ACHN (cell line): ENCODE measurements at places on chromosomes 6 and 20.

DNA sequence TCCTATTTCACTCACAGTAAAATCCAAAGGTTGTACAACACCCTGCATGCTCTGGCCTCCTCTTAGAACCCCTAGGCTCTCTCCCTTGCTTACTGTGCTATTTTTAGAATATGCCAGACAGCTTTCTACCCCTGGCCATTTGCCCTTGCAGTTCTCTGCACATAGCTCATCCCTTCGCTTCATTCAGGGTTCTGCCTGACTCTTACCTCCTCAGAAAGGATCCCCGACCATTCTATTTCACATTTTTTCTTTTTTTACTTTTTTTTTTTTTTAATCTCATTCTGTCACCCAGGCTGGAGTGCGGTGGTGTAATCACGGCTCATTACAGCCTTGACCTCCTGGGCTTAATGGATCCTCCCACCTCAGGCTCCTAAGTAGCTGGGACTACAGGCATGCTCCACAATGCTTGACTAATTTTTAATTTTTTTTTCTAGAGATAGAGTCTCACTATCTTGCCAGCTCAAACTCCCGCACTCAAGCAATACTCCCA lies 33.6 kb downstream of the COMMD7 start:
- DNase-seq, result no peak

DNA sequence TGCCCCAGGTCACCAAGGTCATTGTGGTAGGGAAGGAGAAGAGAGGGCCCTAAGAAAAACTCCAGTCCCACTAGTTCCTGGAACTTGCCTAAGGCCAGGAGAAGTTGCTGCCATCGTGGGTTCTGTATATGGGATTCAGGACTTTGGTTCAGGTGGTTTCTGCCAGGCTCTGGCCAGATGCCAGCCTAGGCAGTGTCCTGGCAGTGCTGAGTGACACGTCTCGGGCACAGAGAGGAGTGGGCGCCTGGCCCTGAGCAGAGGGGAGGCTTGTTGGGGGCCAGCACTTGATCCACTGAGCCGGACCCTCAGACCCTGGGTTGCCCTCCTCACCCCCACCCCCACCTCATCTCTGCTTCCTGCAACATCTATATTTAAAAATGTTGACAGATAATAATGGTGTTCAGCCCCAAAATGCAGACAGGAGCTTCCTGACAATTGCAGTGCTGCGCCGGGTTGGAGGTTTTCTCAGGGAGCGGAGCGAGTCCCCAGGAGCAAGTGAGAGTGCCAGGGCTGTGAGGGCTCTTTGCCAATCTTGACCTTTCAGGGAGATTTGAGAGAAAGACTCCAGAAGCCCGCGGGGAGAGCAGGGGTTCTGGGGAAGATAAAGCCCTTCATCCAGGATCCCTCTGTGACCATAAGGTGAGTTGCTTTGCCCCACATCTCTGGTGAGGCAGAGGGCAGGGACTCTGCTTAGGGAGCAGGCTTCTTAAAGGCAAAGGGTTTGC lies 71.9 kb downstream of the PHACTR3 start:
- no peak for DNase-seq

- DNase-seq, result no peak
Observed at GRCh38 chr6:149580880-149581279, 14.7 kb downstream of the GINM1 start.

DNA sequence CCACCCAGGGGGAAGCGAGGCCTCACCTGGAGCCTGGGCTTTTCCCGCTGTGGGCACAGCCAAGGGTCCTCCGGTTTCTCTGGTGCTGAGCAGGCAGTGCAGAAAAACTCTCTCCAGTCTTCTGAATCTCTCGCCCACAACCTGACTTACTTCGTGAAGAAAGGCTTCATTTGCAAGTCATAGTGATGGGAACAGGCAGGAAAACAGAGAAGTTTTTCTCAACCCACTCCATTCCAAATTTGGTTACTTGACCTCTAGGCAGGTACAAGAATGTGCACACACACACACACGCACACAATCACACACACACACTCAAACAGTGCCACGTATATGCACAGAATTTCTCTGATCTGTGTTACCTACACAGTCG lies 524.5 kb downstream of the CD83 start:
- no peak for DNase-seq

DNA sequence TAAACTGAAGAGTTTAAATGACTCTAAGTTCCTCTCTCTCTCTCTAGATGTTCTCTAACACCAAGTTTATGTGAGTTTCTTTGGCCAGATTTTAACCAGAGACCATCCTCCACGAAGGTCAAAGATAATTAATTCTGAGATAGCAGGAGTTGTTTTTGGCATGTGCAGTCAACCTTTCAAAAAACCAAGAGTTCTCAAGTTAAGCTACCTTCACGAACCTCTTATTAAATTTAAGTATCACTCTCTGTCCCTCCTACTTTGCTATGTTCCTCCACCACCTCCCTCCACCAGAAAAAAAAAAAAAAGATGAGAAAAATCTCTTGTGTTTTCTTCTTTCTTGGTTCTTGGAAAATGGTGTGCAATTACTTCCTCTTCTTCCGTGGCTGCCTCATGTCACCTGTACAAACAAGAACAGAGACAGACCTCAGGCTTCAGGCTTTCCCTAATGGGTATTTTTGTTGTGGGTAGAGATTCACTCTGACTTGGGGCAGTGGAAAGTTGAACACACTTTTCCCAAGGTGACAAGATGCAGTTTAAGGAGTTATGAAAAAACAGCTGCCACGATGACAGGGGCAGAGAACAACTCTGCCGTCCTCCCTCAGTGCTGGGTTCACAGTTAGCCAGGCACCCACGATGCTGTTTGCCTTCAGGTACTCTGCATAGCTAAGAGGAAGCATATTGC lies 64.3 kb downstream of the ADTRP start:
- no peak for DNase-seq

DNA sequence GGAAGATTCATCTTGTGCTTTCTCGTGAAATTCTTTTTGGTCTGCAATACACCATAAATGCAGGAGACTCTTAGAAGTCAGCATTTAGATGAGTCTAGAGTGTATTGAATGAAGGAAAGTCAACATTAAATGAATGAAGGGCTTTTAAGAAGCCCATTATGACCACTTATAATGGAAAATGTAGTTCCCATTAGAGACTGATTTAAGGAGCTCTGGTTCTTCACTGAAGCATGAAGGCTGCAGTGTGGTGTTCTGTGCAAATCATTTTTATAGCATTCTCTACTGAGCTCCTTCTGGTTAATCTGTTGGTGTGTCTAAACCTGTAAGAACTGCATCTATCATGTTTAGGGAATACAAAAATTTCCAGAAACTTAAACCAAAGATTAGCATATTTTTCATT lies 19.7 kb downstream of the NCOA7 start:
- DNase-seq, result no peak

DNA sequence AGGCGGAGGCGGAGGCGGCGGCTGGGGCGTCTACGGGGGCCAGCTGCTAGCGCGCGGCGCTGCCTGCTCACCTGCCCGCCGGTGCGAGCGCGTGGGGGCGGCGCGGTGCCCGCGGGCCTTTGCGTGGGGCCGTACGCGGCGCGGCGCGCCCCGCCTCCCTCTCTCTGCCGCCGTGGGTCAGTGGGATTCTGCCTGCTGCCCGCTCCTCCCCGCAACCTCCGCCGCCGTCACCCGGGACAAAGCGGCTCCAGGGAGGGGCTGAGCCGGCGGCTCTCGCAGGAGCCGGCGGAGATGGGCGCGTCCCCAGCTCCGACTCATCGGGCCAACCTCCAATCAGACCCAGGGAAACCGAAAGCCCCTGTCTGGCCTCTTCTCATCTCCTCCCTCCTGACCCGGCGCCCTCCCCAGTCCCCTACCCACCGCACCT lies at the start of gene RCAN2:
Gene RCAN2, minus strand, starts transcription at position 249 of the 427 bp plus-strand sequence.
- peak; percentile 43 for DNase-seq

DNA sequence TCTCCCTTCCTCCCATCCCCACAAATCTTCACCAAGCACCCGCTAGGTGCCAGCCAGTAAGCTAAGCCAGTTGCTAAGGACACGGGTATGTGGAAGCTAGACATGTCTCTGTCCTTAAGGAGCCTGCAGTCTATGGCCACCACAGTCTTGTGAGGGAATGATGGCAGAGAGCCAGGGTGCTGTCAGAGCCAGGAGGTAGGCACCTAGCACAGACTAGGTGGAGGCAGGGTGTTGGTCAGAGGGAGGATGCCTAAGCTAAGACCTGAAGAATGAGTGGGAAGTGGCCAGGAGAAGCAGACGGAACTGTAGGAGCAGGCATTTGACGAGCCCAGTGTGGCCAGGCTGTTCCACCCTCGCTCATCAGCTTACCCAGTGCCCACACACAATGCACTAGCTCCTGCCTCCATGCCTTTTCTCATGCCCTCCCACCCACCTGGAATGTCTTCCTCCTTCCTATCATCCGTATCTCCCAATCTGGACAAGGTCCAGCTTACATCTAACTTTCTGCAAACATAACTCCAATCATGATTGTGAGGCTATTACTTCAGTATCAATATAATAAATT lies 125.6 kb downstream of the FOXC1 start:
- DNase-seq, result no peak

DNA sequence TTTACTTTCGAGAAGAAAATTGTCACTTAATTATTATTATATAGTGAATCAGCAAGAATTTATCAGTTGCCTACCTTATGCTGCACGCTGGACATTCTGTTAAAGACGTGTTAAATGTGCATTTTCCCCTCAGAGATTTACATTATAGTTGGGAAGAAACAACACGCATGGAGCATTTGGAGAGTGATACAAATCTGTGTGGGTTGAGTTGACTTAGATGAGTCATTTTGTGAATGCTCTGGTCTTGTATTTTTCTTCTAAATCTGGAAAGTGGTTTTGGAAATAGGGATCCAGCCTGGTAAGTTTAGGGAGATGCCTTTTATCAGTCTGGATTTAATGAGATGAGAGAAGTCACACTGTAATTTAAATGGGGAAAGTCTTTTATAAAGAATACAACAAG lies 24.0 kb upstream of the SMIM26 start:
- DNase-seq, result no peak

DNA sequence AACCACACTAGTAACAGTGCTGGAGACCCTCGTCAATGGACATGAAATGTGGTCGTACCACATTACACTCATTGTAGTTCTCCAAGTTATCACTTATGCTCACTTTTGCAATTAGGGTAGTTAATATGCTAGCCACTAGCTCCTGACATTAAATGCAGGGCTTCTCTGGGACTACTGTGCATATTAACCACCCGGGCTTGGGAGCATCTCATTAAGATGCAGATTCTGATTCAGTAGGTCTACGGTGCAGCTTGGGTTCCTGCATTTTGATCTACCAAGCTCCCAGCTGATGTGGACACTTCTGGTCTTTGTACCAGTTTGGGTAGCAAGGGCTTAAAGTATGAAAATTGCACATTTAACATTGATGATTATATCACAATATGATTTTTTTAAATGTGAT lies 98.0 kb downstream of the ZFP64 start:
- DNase-seq, result no peak

- peak; percentile 69 for DNase-seq
Observed at GRCh38 chr6:134936931-134937330, 13.0 kb downstream of the ALDH8A1 start.

DNA sequence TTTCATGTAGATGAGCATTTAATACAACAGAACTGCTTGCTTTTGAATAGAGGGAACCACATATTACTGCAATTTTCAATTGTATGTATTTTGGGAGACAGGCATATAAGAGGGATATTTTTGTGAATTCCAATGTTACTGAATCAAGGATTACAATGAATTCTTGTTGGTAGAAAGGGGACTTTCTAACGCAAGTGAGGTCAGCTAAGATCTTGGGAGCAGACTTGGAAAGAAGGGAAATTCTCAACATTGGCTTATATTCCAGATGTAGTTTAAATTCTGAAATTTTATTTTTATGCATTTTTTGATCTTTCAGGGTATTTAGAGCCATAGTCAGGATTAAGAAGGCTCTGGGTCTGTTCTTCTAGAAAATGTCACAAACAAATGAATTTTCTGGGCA lies 43.3 kb upstream of the CTAGE9 start:
- no peak for DNase-seq

GRCh38 chr6:39268171-39268570 lies 38.9 kb upstream of the KCNK5 start:
- no peak for DNase-seq

DNA sequence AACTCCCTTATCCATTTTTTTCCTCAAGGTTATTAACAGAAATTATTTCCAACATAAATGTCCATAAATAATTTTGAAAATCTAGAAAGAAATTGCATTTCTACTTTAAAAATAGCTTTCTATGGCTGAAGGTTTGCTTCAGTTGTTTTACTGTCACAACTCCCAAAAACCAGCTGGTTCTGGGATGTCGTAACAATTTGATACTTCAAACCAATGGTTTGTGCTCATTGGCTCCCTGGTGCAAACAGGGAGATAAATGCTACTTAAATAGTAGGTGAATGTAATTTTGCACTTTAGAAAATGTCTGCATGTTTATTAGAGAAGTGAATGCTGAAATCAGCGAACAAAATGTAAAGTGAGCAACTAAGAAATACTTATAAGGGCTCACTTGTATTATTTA lies 31.1 kb downstream of the LAMA2 start:
- no peak for DNase-seq

DNA sequence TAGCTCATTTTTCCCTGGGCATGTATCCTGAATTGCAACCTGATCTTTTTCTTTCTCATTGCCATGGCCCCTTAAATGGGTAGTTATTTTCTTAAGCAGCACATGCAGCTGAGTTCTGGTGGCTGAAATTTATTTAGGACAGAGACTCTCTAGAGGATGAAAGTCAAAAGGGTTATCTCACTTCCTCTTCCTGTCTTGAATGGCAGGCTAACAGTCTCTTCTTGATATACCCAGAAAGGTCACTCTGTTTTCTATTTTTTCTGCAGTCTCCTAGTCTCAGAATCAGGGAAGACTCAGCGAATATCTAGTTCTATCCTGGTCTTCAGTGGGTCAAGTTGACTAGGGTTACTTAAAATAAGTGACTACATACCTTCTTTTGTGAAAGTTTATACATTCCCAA lies 243.3 kb downstream of the EPHA7 start:
- DNase-seq, result no peak

DNA sequence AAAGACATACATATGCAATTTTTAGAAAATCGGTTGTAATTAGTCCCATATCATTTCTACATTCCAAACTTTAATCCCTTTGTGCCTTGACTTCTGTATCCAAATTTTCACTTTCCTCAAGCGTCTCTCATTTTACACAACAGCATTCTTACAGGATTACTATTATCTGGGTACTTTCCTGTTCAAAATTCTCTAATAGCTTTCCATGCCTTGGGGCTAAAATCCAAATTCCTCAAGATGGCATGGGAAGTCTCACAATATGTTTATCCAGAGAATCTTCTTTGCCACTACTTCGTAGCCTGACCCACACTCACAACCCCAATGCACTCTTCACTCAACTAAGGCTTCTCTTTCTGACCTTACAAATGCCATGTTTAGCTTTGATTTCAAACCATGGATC lies 125.0 kb downstream of the TBX18 start:
- DNase-seq, result no peak

DNA sequence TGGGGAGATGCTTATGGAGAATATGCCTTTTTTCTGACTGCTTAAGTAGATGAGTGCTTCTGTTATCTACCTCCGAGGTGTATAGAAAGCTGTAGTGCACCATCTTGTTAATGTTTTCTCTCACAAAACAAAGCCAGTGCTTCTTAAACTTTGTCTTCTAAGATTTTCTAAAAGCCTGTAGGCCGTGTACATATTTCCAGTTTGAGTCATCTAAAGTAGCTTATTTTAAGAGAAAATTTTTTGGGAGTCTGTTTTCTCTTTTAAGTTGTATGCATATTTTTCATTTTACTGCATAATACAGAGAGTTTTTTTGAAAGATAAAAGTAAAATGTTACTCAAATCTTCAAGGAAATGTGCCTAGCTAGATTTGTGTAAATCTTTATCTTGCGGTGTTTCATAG lies 151.7 kb downstream of the GRIK2 start:
- DNase-seq, result no peak

- DNase-seq, result no peak
Observed at GRCh38 chr20:44810061-44810390, 320 bp downstream of the RIMS4 start.
